T-helper 2 cell (primary cell): ENCODE measurements at places on chromosomes 1 and 21.

DNA sequence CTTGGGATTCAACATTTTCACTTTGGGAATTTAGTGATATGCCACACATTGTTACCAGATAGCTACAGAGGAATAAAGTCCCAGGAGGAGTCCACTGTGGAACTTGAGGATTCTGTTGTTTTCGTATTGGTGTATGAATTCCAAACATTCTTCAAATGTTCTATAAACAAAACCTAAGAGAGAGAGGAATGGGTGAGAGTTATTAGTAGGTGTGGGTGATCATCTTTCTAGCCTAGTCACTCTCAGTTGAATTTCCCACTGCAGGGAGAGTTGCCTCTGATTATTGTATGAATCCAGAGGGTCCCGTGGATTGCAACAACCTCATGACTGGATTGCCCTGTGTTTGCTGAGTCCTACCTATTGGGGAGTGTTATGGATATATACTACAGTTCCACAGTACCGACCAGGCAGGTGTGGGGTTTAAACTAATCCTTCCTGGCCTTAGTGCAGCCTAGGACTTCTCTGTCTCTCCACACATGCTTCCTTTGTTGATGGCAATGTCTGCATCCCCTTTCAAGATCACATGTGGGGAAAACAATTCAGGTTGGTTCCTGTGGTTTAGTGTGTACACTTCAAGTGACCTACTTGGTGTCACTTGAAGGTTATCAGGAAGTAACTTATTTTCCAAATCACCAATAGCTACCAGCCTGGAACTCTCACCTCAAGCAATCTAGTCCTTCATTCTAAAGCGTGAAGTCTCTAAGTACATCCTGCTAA, 91.8 kb downstream of the ADCY10 start:
- DNase-seq: no peak

GRCh38 chr1:154198756-154199562, 7.1 kb upstream of the TPM3 start:
- no peak for DNase-seq

GRCh38 chr1:53120659-53121058, 21.8 kb downstream of the SLC1A7 start:
- no peak for DNase-seq

GRCh38 chr1:107594536-107594935, 370.4 kb downstream of the VAV3 start:
- no peak for DNase-seq

- DNase-seq: no peak
Measured at GRCh38 chr1:33880305-33880704, 16.4 kb downstream of the HMGB4 start.

- no peak for DNase-seq
Measured at GRCh38 chr1:99180915-99181314, 83.4 kb upstream of the PLPPR4 start.

DNA sequence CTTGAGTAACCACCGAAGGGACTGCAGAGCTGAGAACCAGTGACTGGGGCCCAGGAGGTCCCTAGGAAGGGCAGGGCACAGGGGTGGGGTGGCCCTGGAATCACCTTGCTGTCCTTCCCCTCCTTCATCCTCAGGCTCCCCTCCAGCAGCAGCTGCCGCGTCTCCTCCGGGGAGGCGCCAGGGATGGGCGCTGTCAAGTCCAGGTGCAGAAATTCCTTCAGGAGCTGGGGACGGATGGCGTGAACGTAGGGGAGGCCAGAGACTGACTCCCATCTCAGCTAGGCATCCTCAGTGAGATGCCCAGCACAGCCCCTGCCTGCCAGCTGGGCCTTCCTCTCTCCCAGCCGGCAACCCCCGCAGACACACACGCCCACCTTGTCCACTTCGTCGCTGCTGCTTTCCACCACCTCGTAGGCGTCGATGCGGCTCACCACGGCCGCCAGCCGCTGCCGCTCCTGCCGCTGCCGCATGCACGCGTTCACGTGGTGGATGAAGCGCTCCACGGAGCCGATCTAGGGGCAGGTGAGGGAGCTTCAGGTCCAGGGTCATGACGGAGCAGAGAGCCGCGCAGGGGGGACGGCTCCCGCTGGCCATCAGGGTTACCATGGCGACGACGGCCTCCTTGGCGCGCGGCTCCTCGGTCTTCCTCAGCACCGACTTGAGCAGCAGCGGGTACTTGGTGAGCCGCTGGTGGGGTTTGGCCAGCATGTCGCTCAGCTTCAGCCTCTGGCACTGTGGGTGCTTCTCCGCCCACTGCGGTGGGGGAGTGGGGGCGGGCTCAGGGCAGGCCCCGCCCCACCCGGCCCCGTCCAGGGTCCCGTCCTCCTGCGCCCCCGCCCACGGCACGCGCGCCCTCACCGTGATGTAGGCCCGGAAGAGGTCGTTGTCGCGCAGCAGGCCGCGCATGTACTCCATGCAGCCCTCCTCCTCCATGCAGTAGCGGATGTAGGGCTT, 4.4 kb upstream of the TNFRSF25 start:
- DNase-seq: no peak

DNA sequence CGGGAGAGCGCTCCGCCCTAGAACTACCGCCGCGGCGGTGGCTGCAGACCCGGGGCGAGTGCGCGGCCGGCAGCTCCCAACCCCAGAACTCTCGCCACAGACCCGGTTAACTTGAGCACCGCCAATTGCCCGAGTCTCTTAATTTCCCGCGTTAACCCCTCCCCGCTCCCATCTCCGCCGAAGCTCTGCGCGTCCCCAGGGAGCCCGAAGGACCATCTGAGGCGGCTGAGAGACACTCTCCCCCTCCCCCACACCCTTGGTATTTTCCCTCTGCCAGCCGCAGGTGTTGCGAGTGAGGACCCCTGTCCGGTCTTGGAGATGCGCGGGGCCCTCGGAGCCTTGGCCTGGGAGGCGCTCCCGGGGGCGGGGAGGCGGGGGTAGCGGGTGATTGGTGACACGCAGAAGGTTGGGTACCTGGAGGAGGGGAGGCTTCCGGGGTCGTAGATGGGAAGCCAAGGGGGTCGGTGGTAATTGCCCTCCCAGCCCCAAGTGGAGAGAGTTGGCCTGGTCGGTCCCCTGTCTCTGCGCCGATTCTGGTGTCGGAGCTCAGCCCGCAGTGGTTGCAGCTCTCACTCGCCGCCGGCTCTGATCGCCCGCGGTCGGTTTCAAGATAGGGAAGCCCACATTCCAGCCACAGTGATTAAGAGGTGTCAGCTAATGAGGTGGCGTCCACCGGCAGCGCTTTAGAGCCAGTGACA, 858 bp upstream of the SUSD4 start:
- DNase-seq: no peak

GRCh38 chr1:198364471-198364870, 176.0 kb downstream of the ATP6V1G3 start:
- no peak for DNase-seq

DNA sequence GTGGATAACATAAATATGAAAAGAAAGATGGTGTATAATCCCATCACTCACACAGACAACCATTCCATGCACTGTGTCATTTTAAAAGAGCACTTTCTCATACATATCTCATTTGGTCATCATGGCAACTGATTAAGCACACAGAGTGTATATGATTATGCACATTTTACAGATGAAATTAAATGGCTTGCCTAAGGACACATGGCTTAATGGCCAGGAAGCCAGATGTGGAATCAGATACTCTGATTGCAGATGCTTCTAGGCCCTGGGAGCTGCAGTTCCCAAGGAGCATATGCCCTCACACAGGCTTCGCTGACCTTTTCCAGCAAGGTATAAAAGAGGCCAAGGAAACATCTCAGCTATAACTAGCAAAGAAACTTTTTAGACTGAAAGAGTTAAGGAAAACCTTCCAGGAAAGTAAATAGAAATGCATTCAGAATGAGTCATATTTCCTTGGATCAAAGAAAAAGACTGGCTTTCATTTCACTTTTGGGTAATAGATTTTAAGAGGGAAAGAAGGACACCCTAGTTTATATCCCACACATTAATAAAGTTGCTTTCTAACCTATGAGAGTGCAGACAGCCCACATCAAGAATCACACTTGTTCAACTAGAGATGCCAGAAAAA, 19.6 kb upstream of the FAM89A start:
- DNase-seq: no peak

GRCh38 chr1:84301004-84301784, at the start of gene SAMD13:
TSS of gene SAMD13 (plus strand) at chr1:84301708. CDS start at chr1:84303235, 1,527 bp downstream.
- no peak for DNase-seq

DNA sequence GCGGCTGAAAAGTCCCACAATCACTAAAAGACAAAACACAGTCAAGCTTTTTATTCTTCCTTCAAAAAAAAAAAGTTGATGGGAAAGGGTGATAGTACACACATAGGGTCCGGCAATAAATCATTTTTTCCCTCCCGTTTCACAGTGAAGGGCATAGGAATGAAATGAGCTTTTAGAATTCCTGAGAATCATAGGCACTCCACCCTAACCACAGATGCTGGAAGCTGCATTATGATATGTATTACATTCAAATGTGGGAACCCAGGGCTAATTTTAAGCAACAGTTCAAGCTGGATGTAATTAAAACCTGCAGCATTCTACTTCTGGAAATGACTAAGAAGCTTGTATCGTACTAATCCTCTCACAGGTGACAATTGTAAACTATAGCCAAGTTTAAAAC, 75.7 kb upstream of the KCNJ15 start:
- DNase-seq: no peak

GRCh38 chr1:93758842-93759515, 77.3 kb upstream of the BCAR3 start:
- DNase-seq: peak; percentile 46

DNA sequence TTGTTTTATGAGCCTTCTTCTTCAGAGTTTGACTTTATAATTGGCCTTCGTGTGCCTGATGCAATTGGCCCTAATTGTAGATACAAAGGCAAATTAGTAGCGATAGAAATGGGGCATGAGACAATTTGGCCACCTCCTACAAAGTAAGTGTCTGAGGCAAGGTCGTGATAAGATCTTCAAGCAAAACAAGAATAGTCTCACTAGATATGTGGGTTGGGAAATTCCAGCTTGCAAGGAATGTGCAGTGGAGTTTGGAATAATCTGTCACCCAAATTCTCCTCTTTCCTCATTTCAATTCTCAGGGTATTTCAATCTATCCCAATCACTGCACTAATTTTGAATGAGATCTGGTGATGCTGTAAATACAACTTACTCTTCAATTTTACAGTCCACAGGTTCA, 11.4 kb upstream of the TSNAX start:
- DNase-seq: no peak

GRCh38 chr21:38455403-38455802, 42.9 kb downstream of the ERG start:
- no peak for DNase-seq

GRCh38 chr1:61100578-61100977, 18.2 kb downstream of the NFIA start:
- DNase-seq: no peak

DNA sequence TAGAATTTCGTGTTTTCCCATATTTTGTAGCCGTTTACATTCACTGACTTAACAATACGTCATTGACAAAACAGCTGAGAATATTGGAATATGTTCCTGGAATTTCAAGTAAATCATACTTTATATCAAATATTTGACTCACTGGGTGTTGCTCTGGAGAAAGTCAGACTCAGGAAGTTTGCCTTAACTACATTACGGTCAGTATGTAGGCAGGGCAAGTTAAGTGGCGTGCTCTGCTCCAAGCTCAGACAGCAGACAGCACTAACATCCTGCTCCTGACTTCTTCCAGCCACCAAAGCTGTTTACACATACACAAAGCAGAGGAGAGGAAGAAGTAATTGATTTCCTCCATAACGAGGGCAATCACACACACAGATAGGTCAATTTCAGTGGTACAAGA, 414.6 kb downstream of the LRRIQ3 start:
- no peak for DNase-seq

GRCh38 chr1:36342426-36343185, 19.2 kb upstream of the EVA1B start:
- peak; percentile 32 for DNase-seq

GRCh38 chr1:48793863-48794262, 17.2 kb upstream of the BEND5 start:
- no peak for DNase-seq

DNA sequence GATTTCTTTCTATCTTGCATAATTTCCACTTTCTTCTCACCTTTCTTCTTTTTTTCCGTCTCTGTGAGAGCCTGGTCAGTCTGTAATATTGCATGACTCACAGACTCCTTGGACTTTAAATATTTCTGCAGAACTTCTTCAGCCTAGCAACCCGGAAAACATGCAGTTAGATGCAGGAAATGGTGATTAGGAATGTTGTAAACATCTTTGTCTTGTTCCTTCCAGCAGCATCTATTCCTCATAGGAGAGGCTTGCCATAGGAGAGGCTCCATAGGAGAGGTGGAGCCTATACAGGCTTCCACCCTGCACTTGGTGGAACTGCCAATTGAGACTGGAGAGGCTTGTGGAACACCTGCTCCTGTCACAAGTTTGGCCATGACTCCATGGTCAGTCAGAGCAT, 10.0 kb downstream of the GBP5 start:
- DNase-seq: no peak

DNA sequence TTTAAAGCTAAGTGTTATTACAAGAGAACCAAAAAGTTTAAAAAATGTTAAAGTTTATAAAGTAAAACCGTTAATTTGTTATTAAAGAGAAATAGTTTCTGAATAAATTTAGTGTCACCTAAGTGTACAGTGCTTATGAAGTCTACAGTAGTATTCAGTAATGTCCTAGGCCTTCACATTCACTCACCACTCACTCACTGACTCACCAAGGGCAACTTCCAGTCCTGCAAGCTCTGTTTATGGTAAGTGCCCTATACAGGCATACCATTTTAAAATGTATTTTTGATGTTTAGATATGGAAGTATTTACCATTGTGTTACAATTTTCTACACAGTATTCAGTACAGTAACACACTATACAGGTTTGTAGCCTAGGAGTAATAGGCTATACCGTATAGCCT, 60.1 kb upstream of the GCLM start:
- no peak for DNase-seq

DNA sequence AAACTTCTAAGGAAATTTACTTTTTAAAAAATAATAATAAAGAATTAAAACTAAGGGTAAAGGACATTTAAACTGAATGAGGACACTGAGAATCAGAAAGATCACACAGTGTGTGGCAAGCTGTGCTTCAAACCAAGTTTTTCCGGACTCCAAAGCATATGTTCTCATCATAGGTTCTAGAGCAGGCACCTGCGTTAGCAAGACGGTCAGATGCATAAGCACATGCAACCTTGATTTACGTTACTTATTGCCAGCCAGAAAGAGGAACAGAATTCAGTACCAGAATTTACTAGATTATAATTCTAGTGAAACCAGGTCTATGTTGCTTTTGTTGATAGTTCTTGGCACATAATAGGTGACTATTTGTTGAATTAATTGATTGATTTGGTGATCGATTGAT, 6.2 kb upstream of the LBR start:
- DNase-seq: no peak

DNA sequence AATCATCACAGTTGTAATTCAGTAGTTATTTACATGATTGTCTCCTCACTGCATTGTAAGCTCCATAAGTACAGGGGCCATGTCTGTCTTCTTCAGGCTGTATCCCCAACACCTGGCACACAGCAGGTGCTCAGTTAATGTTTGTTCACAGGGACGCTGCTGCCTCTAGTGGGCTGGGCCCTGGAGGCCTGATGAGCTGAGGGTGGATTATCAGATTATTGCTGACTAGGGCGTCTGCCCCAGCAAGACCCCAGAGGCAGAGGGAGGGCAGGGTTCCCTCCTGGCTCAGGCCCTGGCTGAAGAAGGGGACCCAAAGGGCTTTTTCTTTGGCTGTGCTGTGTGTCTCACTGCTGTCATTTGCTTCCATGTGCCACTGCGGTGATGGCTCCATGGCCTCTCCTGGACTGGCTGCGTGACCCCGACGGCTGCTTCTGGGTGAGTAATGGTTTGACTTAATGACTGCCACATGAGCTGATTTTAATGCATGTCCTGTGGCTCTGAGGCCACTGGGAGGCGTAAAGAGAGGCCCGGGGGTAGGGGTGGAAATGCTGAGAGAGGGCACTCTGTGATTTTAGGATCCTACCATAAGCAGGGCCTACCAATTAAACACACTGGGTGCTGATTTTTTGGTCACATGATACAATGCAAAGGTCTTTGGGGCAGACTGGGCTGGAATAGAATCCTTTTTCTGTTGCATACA, 20.8 kb upstream of the EPB41 start:
- no peak for DNase-seq
